ENCODE measurements at places on chromosomes 1 and 21. TPM values are rescaled to one million over a fixed set of nuclear protein-coding genes. Genes with fewer than 3 reads are reported as not detected.
A peak's percentile ranks its signal among the peaks of the same experiment; 100 is the strongest.

DNA sequence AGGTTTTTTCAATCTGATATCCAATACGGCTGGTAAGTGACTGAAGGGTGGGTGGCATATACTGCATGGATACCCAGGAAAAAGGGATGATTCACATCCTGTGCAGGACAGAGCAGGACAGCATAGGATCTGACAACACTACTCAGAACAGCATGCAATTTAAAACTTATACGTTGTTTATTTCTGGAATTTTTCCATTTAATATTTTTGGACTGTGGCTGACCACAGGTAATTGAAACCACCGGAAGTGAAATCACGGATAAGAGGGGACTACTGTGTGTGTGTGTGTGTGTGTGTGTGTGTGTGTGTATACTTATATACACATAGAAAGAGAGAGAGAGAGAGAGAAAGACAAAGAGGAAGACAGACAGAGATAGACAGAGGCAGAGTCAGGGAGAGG lies 23.0 kb downstream of the ERICH3 start:
- DNase-seq = no peak

- DNase-seq = peak; percentile 47
These were observed 14.0 kb downstream of the GTF2B start for GRCh38 chr1:88877382-88877825.

DNA sequence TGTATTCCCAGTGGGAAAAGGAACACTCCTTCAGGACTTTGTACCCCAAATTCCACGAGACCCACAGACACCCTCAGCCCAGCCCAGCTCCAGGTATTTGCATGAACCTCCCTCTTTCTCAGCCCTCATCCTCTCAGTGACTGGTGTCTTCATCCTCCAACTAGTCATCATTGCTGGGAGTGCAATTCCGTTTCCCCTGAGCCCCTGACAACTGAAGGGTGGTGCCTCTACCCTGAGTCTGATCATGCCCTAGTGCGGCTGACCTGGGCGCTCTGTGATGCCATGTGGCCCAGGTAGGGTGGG lies 3.8 kb upstream of the ZNF692 start:
- no peak for DNase-seq

- DNase-seq = no peak
These were observed 33.5 kb downstream of the ZMYM1 start for GRCh38 chr1:35112668-35113067.

GRCh38 chr1:84972377-84972987 lies 24.4 kb downstream of the MCOLN2 start:
- no peak for DNase-seq

DNA sequence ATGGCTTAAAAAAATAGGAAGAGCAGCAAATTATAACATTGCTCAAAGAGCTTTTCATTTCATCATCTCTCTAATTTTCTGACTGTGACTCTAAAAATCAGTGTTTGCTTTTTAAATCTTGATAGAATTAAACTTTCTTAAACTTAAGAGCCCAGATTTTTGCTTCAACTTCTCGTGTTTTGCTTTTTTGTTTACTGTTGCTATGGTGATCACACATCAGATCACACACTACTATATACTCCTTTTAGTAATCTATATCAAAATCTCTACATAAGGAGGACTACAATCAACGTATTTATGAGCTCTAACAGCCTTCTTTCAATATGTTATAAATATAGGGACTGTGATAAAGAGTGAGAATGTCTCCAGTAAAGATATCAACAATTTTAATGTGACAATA lies 537.3 kb downstream of the KCNT2 start:
- DNase-seq = no peak

- no peak for DNase-seq
These were observed 589.7 kb downstream of the SMYD3 start for GRCh38 chr1:245917403-245917802.

GRCh38 chr1:26811708-26812107 lies 14.8 kb upstream of the ZDHHC18 start:
- DNase-seq = no peak

GRCh38 chr1:46223472-46223943 lies 20.4 kb downstream of the LURAP1 start:
- peak; percentile 80 for DNase-seq

DNA sequence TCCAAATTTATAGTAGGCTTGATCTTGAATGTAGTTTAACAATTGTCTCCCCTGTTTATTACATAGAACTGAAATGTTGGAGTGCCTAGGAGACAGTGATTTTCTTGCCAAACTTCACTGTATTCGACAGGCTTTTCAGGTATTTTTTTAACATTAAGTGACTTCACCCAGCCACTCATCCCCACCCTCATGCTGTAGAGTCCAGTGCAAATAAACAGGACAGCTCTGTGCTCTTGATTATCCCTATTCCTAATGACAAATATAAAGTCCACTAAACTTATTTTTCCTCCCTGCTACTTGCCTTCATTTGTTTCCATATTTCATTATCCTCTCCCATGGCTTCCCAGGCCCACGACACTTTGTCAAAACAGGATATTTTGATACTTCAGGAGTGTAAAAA lies 29.2 kb upstream of the NEXN start:
- no peak for DNase-seq

GRCh38 chr1:211339631-211340041 lies 13.0 kb downstream of the TRAF5 start:
- DNase-seq = peak; percentile 49

GRCh38 chr1:8494681-8495080 lies 176.8 kb downstream of the SLC45A1 start:
- DNase-seq = no peak

- DNase-seq = no peak
These were observed 54.0 kb upstream of the TMEM51 start for GRCh38 chr1:15099441-15100120.

DNA sequence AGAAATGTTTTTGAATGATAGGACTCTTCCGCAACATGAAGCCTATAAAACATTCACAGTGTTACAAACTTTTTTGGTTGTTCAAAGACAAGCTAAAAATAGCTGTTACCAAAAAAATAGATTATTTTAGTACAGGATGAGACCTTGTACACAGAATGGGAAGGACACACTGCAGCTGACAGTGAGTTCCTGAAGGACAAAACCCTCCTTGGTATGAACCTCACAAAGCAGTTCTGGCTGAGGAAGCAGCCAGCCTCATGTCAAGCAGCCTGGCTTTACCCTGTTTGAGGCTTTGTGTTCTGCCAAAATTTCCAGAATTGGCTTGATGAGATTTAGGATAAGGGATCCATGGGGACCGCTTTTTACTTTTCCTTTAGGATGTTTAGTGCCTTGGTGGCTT lies 93.7 kb downstream of the RGL1 start:
- DNase-seq = no peak

DNA sequence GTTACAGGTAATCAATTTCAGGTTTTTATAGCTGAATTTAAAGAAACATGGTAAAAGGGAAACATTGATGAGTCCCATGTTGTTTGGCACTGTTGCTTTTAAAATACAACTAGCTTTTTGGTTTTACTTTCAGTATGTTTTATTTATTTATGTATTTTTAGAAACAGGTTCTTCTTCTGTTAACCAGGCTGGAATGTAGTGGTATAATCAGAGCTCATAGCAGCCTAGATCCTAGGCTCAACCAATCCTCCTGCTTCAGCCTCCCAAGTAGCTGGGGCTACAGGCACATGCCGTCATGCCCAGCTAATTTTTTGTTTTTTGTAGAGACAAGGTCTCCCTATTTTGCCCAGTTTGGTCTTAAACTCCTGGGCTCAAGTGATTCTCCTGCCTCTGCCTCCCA lies 50.4 kb downstream of the CTTNBP2NL start:
- no peak for DNase-seq

DNA sequence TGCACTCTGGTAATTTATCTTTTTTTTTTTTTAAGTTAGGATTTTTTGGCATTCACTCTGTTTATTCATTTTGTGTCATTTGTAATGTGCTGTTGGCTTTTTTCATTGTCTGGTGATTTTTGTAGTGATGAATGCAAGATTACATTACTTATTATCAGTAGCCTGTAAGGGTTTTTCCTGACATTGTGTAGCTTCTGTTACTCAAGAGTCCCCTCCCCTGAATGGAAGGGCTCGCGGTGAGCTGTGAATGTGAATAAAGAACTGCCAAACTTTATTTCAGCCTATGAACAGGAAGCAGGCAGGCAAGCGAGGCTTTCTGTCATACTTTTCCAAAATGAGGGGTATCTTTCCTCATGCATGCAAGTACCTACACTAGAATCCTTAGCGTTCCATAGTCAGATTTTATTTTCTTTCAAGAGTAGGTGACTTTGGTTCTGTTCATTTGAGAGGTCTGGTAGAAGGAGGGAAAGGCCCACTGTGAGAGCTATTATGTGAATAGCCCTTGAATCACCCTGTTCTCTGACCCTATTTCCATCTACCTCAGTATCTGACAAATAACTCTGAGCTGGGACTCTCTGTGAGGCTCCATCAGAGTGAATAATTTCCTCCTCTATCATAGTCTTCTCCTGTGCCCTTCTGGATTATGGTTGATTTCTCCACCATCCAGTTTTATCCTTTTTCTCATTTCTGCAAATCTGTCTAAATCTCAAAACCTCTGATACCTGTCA lies 114.0 kb downstream of the CD247 start:
- DNase-seq = no peak

DNA sequence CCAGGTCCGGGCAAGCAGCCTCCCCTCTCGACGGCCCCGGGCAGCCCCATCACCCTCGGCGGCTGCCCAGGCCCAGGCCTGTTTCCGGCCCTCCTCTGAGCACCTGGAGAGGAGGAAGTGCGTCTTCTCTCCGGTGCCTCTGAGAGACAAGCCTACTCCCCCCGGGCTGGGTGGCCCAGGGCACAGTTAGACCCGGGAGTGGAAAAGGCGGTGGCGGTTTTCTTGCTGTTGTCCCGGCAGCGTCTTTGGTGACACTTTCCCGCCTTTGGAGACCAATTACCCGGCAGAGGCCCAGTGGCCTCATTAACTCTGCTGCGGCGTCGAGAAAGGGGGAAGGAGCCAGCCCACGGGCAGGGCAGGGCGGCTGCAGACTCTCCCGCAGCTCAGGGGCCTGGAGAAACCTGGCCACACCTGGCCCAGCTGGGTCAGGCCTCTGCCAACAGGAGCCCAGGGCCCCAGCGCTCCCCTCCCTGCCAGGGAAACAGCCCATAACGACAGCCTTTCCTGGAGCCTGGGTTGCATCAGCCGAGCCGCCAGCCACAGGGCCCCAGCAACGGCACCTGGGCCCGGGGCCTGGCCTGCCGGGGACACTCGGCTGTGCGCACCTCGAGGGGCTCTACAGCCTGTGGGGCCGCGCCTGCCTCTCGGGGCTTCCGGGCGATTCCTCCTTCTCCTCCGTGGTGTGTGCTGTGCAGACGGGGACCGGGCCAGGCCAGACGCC lies 28.4 kb upstream of the C1orf159 start:
- DNase-seq = peak; percentile 92

- DNase-seq = no peak
These were observed 37.2 kb downstream of the RHBG start for GRCh38 chr1:156406251-156406650.

GRCh38 chr1:191970116-191970515 lies 188.1 kb upstream of the RGS18 start:
- no peak for DNase-seq

- DNase-seq = no peak
These were observed 51.7 kb downstream of the SLC16A1 start for GRCh38 chr1:112904071-112904830.

GRCh38 chr21:46626975-46627501 lies 8.4 kb upstream of the PRMT2 start:
- no peak for DNase-seq

DNA sequence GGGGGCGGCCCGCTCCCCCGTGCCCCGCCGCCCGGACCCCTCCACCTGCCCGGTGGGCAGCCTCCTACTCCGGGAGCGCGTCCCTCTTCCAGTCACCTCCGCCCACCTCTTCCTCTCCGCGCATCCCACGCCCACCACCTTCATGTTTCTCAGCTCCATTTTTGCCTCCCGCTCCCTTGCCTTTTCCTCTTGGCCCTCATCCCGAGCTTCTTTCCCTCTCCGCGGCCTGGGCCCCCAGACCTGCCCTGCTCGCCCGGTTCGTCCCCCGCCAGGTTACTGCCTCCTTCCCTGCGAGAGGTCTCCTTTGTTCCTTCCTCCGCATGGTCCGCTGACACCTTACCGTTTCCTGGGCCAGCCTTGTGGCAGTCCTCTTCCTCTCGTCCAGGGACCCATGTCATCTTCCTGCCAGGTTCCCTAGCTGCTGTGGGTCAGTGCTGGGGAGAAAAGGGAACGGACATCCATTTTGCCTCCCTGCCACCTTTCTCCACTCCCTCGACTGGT lies 563 bp downstream of the QSOX1 start:
- DNase-seq = peak; percentile 46

DNA sequence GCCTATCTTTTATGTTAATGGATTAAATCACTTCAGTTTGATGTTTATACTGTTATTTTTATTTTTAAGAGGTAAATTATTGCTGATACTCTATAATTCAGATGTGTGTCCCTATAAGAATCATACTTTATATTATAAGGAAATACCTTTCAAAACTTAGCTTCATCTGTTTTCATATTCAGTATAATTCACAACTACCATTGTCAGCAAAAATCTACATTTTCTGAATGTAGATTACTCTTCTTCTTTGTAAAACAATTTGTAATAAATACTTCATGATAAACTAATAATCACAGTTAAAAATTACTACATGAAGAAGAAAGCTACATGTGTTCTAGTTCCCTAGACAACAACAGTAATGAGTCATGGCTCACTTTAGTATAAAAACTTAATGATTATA lies 115.4 kb upstream of the SERTAD4 start:
- no peak for DNase-seq

- no peak for DNase-seq
These were observed 23.0 kb downstream of the LRRC8B start for GRCh38 chr1:89547563-89548116.

- no peak for DNase-seq
These were observed 548.8 kb downstream of the PTPRU start for GRCh38 chr1:29785137-29785527.

- no peak for DNase-seq
These were observed 437.4 kb downstream of the NPHP4 start for GRCh38 chr1:5554784-5555183.

- no peak for DNase-seq
These were observed 33.4 kb downstream of the ABCG1 start for GRCh38 chr21:42252325-42252654.

DNA sequence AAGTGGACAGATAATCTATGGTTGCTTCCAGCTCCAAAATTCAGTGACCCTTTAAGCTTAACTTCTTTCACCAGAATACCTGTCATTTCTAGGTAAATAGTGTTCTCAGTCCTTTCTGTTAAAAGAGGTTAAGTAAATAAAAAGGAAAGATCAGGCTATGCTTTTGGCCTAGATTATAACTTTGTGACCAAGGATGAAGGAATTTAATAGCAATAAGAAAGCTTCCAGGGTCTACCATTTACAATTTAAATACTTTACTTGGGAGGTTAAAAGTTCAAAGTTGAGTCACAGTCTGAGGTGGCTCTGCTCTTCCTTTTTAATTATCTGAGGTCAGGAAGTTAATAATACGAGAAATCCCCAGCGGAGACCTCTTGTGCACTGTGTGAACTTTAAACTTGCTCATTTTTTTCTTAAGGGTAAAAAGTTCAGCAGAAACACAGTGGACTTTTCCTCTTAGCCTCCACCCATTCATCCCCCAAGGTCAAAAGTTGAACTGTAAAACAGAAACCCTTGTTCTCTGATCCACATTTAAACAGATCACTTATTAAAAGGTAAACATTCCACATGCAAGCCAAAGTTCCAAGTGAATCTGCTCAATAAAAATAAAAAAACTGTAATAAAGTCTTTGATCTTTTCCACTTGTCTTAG lies 187.1 kb downstream of the NRIP1 start:
- no peak for DNase-seq

MAN1C1 gene
- 0.89 TPM for total RNA-seq

FAM151A gene
- total RNA-seq = not detected

TMEM39B gene
- 28.8 TPM for total RNA-seq

SPRR3 gene
- not detected for total RNA-seq

CFHR3 gene
- total RNA-seq = not detected

ADORA1 gene
- total RNA-seq = not detected

C1orf74 gene
- 4.1 TPM for total RNA-seq

CD1E gene
- total RNA-seq = not detected

HTR6 gene
- total RNA-seq = not detected

RGS2 gene
- total RNA-seq = 224 TPM

Data from B cell (primary cell).